ENCODE measurements at places on chromosomes 12 and 14.
A peak's percentile ranks its signal among the peaks of the same experiment; 100 is the strongest.

DNA sequence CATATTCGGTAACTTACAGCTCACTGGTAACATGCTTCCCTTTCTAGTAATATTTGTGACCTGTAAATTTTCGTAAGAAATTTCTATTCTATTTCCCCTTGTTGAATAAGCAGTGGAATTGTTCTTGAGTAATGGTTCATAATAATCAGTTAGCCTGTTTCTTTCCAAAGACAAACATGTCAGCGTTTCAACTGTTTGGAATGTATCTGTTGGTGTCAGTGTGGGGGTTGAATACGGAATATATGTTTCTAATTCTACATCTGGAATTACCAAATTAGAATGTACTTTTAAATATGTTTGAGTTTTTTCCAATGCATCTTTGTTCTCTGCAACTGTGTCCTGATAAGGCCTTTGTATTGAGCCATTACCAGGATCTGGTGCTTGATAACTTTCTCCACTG, 2.0 kb downstream of the BBS10 start:
- no peak for DNase-seq

DNA sequence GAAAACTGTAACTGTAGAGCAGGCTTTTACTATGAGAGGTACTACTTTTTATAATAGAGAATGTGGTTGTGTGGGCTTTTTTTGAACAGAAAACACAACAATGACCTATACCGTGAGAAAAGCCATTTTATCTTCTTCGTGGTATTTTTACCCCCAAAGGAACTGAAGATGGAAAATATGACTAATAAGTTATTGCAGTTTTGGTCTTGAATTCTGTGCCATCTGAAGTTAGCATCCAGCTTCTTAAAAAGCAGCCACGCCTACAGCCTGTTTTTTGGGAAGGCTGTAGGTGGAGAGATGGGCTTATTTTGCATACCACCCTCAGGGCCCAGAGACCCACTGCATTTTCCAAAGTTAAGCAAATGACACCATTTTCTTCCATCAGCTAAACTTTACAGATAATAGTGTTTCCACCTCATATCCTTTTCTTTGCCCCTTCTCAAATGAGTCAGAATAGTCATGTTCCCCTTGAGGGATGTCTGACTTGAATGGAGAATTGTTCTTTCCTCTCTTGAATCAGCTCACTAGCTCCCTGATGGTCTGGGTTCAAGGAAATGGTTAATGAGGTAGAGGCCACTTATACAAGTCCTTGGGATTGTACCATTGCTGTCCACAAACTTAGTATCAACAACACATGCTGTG, 53.0 kb downstream of the TBC1D30 start:
- DNase-seq, result no peak

- no peak for DNase-seq
These were observed 48.5 kb upstream of the CSRP2 start for GRCh38 chr12:76927170-76927784.

DNA sequence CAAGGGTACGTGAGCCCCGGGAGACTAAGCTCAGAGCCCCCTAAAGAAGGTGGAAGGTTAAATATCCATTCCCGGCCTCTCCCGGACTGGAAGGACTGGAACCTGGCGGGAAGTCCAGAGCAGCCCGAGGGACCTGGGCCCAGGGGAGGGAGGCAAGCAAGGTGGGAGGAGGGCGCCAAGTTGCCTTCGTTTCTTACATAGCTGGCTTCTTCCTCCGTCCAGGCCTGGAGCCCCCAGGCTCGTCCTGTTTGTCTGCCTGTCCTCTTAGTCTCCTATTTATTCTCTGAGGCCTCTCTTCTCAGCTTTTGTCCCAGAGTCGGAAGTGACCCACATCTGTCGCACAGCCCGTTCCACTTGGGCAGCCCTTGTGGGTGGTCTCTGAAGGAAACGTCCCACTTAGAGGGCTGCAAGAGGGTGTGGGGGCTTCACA, 745 bp downstream of the PCK2 start:
- DNase-seq, result no peak

DNA sequence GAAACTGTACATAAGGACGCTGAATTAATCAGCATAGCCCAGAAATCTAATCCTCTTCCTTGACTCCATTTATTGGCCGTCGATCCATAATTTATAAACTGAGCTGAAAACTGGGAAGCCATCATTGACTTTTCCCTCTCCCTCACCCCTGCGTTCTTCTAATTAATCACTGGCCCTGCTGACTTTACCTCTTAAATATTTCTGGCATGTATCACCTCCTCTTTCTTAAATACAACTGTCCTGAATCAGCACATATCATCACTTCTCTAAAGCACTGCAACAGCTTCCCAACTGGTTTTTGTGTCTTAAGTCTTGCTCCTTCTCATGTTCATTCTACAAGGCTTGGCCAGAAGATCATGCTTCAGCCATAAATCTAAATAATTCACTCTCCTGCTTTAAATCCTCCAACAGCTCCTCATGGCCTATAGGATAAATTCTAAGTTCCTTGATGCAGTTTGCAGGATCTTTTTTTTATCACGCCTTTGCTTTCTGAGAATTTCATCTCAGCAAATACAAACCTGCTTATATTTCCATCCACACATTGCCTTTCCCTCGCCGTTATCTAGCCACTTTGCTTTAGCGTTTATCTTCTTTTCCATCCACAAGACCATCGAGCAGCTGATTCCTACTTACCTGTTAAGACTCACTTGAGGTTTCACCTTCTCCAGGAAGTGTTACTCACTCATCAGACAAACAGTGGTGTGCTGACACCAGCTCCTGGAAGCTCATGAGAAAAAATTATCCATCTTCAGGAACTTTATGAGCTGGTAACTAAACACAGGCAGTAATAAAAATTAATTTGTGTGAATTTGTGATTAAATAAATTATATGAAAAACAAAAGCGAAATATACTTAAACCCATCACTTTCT, 295.6 kb upstream of the FLRT2 start:
- DNase-seq, result no peak

- no peak for DNase-seq
These were observed 217.4 kb upstream of the RTL1 start for GRCh38 chr14:101120641-101121507.

- DNase-seq, result no peak
These were observed 66.2 kb upstream of the OVCH1 start for GRCh38 chr12:29563636-29564035.

GRCh38 chr12:89829434-89829975, 120.9 kb upstream of the ATP2B1 start:
- DNase-seq, result no peak

DNA sequence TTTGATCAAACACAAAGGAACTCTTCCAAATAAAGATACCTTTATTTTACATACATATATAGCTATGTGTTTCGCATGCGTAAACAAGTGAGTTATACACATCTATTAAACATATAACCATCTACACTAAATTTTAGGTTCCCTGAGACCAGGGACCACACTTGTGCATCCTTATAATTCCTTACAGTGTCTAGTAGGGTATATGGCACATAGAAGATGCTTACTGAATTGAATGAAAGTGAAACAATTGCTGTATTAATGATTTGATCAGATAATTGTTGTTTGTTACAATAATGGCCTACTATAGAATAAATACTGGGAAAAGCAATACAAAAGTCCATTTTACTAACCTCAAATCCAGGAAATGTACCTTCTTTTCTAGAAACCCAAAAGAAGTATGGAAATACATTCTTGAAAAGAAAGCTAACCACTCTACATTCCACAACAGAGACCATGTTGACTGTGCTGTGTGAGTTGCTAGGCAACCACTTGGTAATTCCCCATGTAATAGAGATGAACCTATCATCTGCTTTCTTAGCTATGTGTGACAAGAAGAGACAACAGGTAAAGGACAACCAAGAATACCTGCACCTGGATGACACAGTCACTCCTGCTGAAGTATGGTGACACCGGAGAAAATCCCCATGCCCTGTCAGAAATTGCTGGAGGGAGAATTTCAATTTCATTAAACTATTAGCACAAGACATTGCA, 11.9 kb upstream of the CIPC start:
- no peak for DNase-seq

DNA sequence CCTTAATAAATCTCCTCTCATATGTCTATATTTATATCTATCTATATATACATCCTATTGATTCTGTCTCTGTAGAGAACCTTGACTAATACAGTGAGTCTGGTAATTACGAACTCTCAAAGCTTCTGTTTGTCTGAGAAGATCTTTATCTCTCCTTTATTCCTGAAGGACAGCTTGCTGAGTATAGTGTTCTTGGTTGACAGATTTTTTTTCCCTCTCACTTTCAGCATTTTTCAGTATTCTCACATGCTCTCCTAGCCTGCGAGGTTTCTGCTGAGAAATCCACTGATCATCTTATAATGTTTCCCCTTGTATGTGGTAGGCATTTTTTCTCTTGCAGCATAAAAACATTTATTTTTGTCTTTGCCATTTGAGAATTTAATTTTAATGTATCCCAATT, 67.1 kb downstream of the GPHN start:
- no peak for DNase-seq

GRCh38 chr12:53785161-53785560, 33.4 kb upstream of the CISTR start:
- DNase-seq, result no peak

DNA sequence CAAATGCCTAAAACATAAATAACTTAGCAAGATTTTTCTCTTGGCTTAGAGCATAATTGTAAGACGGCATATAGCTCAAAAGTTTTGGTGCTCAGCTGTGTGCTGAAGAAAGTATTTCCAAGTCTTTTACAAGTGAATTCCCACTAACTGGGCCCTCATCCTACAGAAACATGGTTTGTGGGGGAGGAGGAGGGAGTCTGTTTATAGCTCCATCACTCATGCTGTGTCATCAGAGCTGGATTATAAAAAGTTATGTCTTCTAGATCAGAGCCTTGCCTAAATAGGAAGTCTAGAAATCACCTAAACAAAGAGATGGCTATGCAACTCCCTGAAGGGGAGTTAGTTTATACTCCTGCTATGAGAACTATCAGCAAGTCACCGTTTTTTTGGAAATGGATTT, 65.9 kb upstream of the OTOGL start:
- DNase-seq, result no peak

- DNase-seq, result no peak
These were observed 37.3 kb downstream of the BAZ1A start for GRCh38 chr14:34837801-34838322.

- no peak for DNase-seq
These were observed 25.8 kb upstream of the CLEC4E start for GRCh38 chr12:8566525-8566924.

GRCh38 chr14:56891226-56891625, 80.9 kb upstream of the OTX2 start:
- no peak for DNase-seq

- DNase-seq, result no peak
These were observed 235.2 kb downstream of the BCL11B start for GRCh38 chr14:99036611-99037293.

GRCh38 chr14:68376067-68376779, 416.6 kb downstream of the ZFP36L1 start:
- no peak for DNase-seq

- no peak for DNase-seq
These were observed 62.0 kb upstream of the SCN8A start for GRCh38 chr12:51528852-51529650.

GRCh38 chr14:22601996-22602395, 3.9 kb downstream of the ABHD4 start:
- DNase-seq, result no peak

- DNase-seq, result no peak
These were observed 81.1 kb upstream of the DIO3 start for GRCh38 chr14:101480022-101480746.

GRCh38 chr12:111275308-111275707, 93.6 kb downstream of the PHETA1 start:
- DNase-seq, result no peak

- DNase-seq, result no peak
These were observed 29.8 kb downstream of the OR10P1 start for GRCh38 chr12:55666508-55666907.

GRCh38 chr12:110744601-110745264, 2.0 kb upstream of the PPP1CC start:
- no peak for DNase-seq

GRCh38 chr14:34930591-34931091, 52.2 kb upstream of the SRP54 start:
- peak; percentile 79 for DNase-seq

DNA sequence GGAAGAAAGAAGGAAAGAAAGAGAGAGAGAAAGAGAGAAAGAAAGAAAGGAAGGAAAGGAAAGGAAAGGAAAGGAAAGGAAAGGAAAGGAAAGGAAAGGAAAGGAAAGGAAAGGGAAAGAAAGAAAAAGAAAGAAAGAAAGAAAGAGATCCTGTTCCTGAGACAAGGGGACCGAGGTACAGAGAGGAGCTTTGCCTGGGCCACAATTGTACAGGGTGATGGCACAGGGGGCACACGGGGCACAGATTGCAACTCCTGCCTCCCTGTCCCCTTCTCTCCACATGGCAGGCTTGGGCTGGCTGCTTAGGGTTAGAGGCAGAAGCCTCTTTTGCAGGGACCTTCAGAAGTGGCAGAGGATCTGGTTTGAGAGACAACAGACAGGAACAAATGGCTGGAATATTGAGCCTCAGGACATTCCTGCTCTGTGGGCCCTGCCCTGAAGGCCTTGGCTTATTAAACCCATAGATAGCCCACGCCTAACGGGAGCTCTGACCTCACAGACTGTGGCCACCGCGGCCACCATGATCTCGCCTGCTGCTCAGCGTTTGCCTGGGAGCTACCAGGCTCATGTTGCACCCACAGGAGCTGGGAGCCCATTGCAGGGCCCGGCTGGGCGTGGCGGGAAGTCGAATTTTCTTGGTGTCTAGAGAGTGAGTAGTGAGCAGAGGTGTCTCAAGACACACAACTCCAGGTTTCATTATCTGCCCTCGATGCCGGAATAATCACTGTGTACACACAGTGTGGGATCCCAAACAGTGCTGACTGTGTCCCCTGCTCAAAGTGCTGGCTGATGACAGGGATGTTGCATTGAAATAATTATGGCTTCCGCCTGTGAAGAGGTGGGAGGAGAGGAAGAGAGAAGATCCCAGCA, 147.9 kb upstream of the NCOR2 start:
- DNase-seq, result no peak

GRCh38 chr12:92702754-92703679, at the start of gene PLEKHG7:
Gene PLEKHG7, plus strand, starts transcription at chr12:92702989. Its CDS starts 3,643 bp downstream, at chr12:92706632.
- DNase-seq, result no peak

DNA sequence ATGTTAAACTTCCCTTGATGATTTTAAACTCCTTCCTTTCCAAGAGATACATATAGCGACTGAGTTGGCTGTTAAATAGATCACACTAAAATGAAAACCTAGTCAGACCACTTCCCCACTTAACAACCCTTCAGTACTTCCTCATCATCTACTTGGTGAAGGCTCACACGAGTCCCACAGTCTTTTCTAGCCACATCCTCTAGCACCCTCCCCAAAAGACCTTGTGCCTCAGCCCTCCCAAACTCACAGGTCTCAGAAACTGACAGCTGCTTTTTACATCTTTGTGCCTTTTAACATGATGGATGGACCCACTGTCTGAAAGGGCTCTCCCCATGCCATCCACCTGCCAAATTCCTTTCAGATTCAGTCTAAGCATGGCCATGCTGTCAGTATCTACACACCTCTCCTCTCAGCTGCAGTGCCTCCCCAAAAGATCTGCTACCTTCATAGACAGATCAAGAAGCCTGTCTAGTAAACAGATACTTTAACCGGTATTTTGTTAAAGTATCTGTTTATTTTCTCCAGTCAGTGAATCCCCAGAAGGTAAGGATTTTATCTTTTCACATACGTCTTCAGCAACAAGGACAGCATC, 65.1 kb upstream of the GPHB5 start:
- DNase-seq, result no peak

- no peak for DNase-seq
These were observed 32.0 kb downstream of the RTL1 start for GRCh38 chr14:100871234-100872186.

GRCh38 chr14:21070610-21071224, 613 bp downstream of the ARHGEF40 start:
- peak; percentile 41 for DNase-seq
